Stimulated activated CD4-positive, alpha-beta T cell treated with anti-CD3 and anti-CD28 coated beads, Interleukin-4, amount 100 ng/mL, for 24 hours (primary cell): ENCODE measurements at places on chromosomes 16 and 17.

- peak; percentile 45 for DNase-seq
Observed at GRCh38 chr17:78923660-78924453, 1.3 kb downstream of the TIMP2 start.

DNA sequence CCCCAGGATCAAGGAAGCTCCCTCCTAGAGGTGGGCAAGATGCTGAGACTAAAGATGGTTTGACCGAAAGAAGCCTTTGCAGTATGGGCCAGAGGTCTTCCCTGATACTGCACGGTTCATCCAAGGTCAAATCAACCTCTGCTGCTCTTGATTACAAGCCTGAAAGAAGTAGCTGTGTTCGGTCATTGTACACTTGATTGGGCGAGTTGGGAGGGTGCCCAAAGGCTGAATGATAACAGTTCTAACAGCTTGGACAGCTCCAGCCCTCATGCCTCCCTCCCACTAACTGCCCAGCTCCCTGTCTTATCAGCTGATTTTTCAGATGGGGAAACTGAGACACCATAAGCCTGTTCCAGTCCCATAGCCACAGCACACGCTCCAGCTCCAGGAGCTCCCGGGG lies 42.8 kb downstream of the ABCC12 start:
- no peak for DNase-seq

DNA sequence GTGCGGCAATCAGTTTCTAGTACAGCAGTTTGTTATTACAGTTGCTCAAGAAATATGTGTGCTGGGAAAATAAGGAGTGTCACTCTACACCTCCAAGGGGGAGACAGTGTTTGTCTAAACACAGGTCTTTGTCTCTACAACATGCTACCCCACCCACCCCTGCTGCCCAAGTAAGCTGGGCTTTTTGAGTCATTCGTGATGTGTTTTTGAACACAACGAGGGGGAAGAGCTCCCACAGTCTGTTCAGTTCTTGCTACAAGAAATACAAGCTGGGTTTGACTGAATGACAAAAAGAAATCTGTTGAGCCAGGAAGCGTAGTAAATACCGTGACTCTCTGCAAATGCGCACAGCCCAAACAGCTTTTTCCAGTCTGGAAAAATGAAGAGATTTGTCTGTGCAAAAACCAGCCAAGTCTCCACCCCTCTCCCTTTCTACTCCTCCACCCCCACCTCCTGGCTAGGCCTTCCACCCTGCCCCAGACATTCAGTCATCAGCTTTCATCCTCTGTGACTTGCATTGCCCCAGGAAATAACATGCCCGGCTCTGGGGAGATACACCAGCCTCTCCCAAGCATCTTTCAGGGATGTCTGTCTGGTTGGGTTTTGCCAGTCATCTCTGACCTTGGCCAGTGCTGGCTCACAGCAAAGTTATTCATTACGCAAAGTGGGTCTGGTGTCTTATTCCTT lies 25.7 kb downstream of the CHD9 start:
- no peak for DNase-seq

DNA sequence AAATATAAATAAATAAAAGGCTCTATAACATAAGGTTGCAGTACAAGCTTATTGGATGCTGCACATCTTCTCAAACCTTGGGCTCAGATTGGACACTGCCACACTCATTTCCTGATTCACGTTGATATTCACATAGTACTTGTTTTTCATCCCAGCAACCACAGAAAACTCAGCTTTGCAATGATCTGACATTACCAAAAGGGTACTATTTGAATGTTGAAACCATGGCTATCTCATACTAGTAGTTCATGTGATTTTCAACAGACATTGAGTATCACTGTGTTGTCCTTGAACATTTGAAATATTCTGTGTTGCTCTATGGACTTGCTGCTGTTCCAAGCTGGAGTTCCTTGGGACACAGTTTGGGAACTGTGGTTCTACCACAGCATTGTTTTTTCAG lies 14.0 kb upstream of the DDX52 start:
- DNase-seq: no peak

GRCh38 chr17:71519285-71519684 lies 601.5 kb upstream of the SOX9 start:
- no peak for DNase-seq

DNA sequence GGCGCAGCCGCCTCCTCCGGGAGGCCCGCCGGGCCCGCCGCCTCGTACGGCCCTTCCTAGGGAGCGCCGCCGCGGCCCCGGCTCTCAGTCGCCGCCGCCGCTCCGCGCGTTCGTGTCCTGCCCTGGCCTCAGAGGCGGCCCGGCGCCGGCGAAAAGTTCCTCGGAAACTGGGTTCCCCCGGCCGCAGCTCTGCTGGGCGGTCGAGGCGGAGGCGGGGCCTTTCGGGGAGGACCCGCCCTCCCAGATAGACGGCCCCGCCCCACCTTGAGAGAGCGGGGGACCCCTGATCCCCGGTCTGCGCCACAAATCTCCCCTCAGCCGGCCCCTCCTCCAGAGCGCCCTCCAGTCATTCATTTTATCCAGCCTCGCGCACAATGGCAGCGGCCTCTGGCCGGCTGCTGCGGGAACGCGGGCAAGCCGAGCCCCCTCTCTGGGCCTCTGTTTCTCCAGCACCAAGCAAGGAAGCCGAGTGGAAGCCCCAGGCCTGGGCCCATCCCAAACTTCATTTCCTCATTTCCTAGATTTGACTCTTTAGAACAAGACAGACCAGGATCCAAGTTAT lies at the start of gene SREBF1:
TSS of gene SREBF1 (minus strand) at position 169 of the 562 bp plus-strand sequence. CDS start 169 bp downstream, outside the sequence.
- DNase-seq: peak; percentile 55

GRCh38 chr16:58293449-58293848 lies 1.4 kb downstream of the PRSS54 start:
- DNase-seq: no peak
